ENCODE measurements at places on chromosomes 2 and 18.

DNA sequence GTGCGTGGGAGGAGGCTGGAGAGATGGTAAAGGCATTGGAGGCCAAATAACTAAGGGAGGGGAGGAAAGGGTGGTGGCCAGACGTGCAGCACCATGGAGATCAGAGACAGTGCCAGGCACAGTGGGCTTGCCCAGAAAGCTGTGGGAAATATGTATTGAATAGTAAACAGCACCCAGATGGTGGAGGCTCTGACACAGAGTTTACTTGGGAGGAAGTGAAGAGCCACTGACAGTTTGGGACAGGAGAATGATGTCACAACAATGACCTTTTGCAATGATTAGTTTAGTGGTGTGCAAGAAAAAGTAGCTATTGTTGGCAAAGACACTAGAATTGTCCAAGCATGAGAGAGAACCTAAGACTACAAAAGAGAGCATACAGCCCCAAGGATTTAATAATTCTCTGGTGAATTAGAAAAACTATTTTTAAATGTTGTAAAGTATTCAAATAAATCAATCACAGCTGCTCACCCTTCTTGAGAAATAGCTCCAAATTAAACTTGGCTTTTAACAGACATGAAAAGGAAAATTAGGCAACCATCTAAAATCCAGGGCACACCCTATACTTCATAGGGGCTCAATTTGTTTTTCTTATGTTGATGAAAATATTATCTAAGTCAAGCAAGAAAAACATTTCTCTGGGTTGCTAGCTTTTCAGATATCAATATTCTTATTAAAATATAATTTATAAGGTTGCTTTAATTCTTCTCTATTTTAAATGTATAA is 458.7 kb upstream of the HNRNPA3 start:
- DNase-seq, result no peak

GRCh38 chr18:4605212-4605611 is 150.1 kb upstream of the DLGAP1 start:
- no peak for DNase-seq

- DNase-seq, result peak; percentile 59
These were observed 137.1 kb downstream of the ZEB2 start for GRCh38 chr2:144382849-144383248.

- no peak for DNase-seq
These were observed 107.7 kb downstream of the ATL2 start for GRCh38 chr2:38269421-38269820.

- DNase-seq, result no peak
These were observed 12.8 kb upstream of the HPCAL1 start for GRCh38 chr2:10289891-10290290.

- no peak for DNase-seq
These were observed 7.9 kb downstream of the PMAIP1 start for GRCh38 chr18:59907660-59908059.

Data from GM10248 (cell line).